ENCODE measurements at places on chromosomes 3 and 15. TPM values are rescaled to one million over a fixed set of nuclear protein-coding genes. Genes with fewer than 3 reads are reported as not detected.

- H3K27me3 ChIP-seq = no peaks in the 10 kb centered on the region
- no peak overlapping the region for H3K27ac ChIP-seq
- H3K4me1 ChIP-seq = no peaks in the 10 kb centered on the region
- no peak overlapping the region for H3K4me3 ChIP-seq
- peaks cover 2% of the 10 kb centered on the region for H3K36me3 ChIP-seq
- DNase-seq = no peak
Measured at GRCh38 chr3:180274536-180274935, 237.8 kb upstream of the PEX5L start.

GRCh38 chr15:75178938-75179745, 22.5 kb upstream of the C15orf39 start:
- H3K27ac ChIP-seq = no peak overlapping the region
- peaks cover 49% of the 10 kb centered on the region for H3K27me3 ChIP-seq
- H3K4me3 ChIP-seq = no peak overlapping the region
- no peaks in the 10 kb centered on the region for H3K36me3 ChIP-seq
- H3K4me1 ChIP-seq = peaks cover 15% of the 10 kb centered on the region

GRCh38 chr3:24828011-24828410, 333.4 kb upstream of the THRB start:
- no peak overlapping the region for H3K27ac ChIP-seq
- no peak overlapping the region for H3K4me3 ChIP-seq
- DNase-seq = no peak
- H3K36me3 ChIP-seq = no peaks in the 10 kb centered on the region

DNA sequence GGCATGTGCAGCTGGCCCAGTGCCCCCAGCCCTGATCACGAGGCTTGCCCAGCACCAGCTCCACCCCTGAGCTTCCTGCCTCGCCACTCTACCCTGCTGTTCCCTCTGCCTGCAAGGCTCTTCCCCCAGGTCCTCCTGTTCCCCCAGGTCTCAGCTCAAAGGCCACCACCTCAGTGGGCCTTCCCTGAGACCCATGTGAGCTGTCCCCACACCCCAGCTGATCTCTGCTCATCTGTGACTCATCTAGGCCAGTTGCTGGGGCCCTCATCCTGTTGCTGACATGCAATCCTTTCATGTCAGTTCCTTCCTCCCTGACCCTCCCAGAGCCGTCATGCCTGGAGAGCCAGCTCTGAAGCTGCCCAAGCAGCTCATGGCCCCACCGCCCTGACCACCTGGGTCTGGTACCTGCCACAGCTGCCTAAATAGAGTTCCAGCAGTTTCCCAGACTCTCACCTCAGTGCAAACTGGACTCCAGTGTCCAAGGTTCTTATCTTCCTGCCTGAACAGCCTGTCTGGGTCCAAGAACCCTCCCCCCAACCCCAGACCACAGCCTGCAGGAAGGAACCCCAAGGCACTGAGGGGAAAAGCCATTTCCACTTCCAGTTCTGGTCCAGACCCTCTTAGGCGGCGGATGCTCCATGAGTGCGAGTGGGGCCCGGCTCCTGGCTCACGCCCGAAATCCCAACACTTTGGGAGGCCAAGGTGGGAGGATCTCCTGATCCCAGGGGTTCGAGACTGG, 116.6 kb upstream of the IQSEC1 start:
- peaks cover 5% of the 10 kb centered on the region for H3K36me3 ChIP-seq
- H3K4me3 ChIP-seq = no peak overlapping the region
- H3K27me3 ChIP-seq = peaks cover 12% of the 10 kb centered on the region

- H3K27me3 ChIP-seq = no peaks in the 10 kb centered on the region
- DNase-seq = no peak
- H3K27ac ChIP-seq = peak overlapping the region; percentile 1
- H3K36me3 ChIP-seq = peaks cover 41% of the 10 kb centered on the region
- H3K4me1 ChIP-seq = no peaks in the 10 kb centered on the region
Measured at GRCh38 chr3:11558002-11558401, 85.7 kb downstream of the VGLL4 start.

GRCh38 chr15:63372018-63372705, 9.5 kb downstream of the CA12 start:
- no peak overlapping the region for H3K4me3 ChIP-seq
- no peak for DNase-seq
- H3K27me3 ChIP-seq = peaks cover 10% of the 10 kb centered on the region
- H3K4me1 ChIP-seq = peaks cover 27% of the 10 kb centered on the region

DNA sequence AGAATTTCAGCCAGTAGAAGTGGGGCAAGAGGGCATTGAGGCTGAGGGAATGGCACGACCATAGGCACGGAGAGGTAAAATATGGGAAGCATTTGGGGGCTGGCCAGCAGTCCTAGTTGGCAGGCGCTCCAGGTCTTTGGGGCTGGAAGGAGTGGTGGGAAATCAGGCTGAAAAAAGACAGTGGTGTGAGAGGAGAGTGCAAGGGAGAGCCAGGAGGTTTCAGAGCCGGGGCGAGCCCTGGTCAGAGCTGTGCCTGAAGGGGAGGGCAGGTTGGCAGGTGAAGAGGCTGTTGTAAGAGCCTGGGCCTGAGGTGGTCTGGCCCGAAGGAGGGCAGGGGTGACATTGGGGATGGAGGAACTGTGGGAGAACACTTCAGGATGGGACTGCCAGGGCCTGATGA, 1.6 kb upstream of the IDH3A start:
- H3K36me3 ChIP-seq = peaks cover 7% of the 10 kb centered on the region
- H3K4me3 ChIP-seq = peak overlapping the region; percentile 25
- no peaks in the 10 kb centered on the region for H3K27me3 ChIP-seq
- H3K4me1 ChIP-seq = peaks cover 35% of the 10 kb centered on the region

DNA sequence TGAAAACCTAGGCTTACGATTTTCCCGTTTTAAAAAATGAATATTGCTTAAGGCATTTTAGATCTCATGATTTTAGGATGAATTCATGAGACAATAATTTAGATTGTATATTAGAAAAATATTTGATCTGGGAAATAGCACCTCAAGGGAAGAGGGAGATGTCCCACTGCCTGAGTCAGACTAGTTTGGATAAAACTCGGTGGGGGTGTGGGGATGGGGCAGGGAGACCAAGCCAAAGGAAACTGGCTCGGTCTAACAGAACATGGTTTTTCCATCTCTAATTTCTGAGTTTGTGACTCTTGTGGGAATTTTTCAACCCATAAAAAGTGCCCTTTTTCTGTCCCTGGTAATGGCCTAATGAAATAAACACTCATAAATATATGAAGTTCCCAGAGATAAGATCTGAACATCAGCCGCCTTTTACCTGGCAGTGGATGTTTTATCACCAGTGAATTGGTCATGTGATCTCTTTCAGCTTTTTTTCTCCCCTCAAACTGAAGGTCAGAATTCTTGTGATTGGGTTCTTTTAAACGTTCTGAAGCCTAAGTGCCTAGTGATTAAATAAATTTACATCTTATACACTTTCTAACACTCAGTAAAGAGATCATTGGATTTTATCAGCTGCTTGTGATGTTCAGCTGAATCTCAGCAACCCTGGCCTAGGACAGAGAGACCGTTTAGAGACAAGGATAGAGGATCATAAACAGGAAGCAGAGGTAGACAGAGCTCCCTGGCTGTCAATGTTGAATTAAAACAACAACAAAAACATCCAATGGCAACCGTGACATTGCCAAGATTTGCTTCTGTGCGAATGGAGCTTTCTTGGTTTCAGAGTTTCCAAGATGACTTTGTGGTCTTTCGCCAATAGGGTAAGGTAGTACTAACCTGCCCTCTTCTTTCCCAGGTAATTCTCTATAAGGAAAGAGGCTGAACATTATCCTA, 1038.2 kb downstream of the MCTP2 start:
- no peak overlapping the region for H3K4me3 ChIP-seq
- no peak overlapping the region for H3K27ac ChIP-seq
- H3K4me1 ChIP-seq = peaks cover 7% of the 10 kb centered on the region
- H3K36me3 ChIP-seq = no peaks in the 10 kb centered on the region
- peaks cover 18% of the 10 kb centered on the region for H3K27me3 ChIP-seq
- no peak for DNase-seq

DNA sequence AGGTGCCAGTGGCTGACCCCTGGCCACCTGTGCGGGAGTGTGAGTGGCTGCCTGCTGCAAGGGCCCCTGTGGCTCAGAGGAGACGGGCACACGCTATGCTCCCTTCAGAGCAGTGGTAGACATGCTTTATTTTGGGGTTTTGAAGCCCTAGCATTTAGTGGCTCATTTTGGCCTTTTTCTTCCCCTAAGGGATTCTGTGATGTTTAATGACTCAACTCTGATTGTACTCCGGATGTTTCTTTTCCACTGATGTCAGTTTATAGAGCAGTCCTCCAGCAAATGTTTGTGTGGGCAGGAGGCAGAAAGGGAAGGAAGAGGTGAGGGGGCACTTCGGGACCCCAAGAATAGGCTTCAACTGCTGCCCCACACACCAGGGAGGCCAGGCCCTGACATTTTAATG, 288.9 kb upstream of the C2CD4B start:
- H3K27ac ChIP-seq = no peak overlapping the region
- H3K36me3 ChIP-seq = no peaks in the 10 kb centered on the region
- H3K27me3 ChIP-seq = peaks cover 1% of the 10 kb centered on the region

DNA sequence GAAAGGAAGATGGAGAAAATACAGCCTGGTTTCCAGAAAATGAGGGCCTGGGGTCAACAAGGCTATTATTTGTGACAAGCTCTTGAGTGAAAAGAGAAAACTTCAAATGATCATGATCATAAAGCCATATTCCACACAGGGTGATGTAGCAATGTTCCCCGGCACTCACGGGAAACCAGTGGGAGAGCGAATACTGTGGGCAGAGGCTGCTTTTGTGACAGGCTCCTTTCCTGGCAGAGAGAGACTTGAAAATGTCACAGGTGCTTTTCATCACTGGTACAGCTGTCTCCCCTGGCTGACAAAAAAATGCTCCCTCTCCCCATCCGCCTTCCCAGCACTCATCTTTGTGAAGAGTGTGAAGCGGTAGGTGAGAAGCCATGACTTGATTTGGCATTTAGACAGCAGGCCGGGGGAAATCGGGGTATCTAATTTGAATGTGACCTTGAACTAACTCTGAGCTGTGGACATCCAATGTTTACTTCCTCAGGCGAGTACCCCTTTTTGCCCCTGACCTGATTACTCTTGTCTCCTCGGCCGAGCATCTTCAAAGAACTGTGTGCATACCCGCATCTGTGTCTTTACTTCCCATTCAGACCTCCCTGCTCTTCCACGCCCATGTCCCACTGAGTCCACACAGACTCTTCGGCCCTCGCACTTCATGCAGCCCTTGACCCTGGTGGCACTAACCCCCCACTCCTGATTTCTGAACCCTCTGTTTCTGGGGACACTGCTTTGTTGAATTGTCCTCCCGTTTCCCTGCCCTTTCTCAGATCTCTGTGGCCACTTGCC, 23.2 kb downstream of the CA12 start:
- H3K4me1 ChIP-seq = no peaks in the 10 kb centered on the region
- DNase-seq = no peak
- peaks cover 36% of the 10 kb centered on the region for H3K27me3 ChIP-seq

DNA sequence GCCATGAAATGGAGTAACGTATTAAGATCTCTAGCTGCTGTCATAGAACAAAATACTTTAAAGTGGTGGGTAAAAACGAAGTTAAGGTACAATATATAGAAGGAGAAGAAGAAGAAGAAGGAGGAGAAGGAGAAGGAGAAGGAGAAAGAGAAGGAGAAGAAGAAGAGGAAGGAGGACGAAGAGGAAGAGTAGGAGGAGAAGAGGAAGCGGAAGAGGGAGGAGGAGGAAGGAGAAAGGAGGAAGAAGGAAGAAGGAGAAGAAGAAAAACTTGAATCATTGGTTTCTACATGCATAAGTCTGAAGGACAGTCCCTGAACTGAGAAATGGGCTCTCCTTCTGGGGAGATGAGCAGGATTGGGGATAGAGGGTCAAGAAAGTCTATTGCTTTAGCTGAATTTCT, 22.4 kb downstream of the WWTR1 start:
- peaks cover 22% of the 10 kb centered on the region for H3K27me3 ChIP-seq
- H3K4me1 ChIP-seq = no peaks in the 10 kb centered on the region
- no peak overlapping the region for H3K4me3 ChIP-seq
- no peak overlapping the region for H3K27ac ChIP-seq
- no peaks in the 10 kb centered on the region for H3K36me3 ChIP-seq

GRCh38 chr3:30401971-30402370, 204.4 kb upstream of the TGFBR2 start:
- DNase-seq = no peak
- peaks cover 8% of the 10 kb centered on the region for H3K4me1 ChIP-seq
- no peaks in the 10 kb centered on the region for H3K36me3 ChIP-seq
- H3K27me3 ChIP-seq = no peaks in the 10 kb centered on the region
- H3K27ac ChIP-seq = no peak overlapping the region
- H3K4me3 ChIP-seq = no peak overlapping the region

DNA sequence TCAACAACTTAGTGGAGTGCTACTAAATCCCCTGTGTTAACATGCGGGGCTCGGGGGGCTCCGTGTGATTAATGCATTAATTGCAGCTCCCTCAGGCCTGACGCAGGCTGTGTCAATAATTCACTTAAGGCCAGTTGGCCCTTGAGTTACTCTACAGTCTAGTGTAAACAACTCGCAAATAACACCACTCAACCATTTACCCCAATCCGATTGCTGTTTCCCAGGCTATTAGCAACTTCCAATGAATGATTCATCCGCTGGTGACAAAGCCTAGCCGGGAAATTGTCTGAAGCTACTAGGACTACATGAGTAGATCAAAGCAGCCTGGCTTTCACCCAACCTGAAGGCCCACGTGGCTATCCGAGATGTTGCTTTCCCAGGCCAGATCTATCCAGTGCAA, 121.3 kb upstream of the SOX14 start:
- no peak overlapping the region for H3K4me3 ChIP-seq
- no peak overlapping the region for H3K27ac ChIP-seq
- H3K27me3 ChIP-seq = peaks cover 4% of the 10 kb centered on the region
- H3K36me3 ChIP-seq = peaks cover 1% of the 10 kb centered on the region

DNA sequence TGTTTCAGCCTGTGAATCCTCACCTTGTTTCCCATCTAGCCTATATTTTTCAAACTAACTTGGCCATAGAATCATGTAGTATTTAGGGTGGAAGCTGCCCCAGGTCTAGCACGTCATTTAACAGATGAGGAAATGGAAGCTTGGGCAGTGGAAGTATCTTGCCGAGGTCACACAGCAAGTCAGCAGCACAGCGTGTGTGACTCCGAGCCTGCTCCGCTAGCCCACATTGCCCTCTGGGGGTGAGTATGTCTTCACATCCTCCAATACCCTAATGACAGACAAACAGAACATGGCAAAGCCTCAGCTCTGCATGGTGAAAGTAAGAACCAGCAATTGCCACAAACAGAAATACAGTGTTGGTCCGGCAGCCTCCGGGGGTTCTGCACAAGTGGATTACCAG, 2.2 kb upstream of the CCR5 start:
- H3K36me3 ChIP-seq = peaks cover 39% of the 10 kb centered on the region
- H3K4me1 ChIP-seq = peaks cover 83% of the 10 kb centered on the region
- DNase-seq = peak; percentile 93
- H3K27ac ChIP-seq = peak overlapping the region; percentile 98
- peaks cover 4% of the 10 kb centered on the region for H3K27me3 ChIP-seq
- H3K4me3 ChIP-seq = peak overlapping the region; percentile 82

GRCh38 chr15:25676070-25676469, 187.1 kb downstream of the ATP10A start:
- no peak overlapping the region for H3K4me3 ChIP-seq
- no peak for DNase-seq
- peaks cover 26% of the 10 kb centered on the region for H3K36me3 ChIP-seq
- no peaks in the 10 kb centered on the region for H3K4me1 ChIP-seq
- peaks cover 5% of the 10 kb centered on the region for H3K27me3 ChIP-seq

- DNase-seq = no peak
- peaks cover 12% of the 10 kb centered on the region for H3K27me3 ChIP-seq
- peaks cover 2% of the 10 kb centered on the region for H3K36me3 ChIP-seq
- no peaks in the 10 kb centered on the region for H3K4me1 ChIP-seq
Measured at GRCh38 chr3:136120373-136121348, 75.5 kb downstream of the MSL2 start.

GRCh38 chr15:51536965-51537574, 85.5 kb downstream of the DMXL2 start:
- no peaks in the 10 kb centered on the region for H3K27me3 ChIP-seq
- peaks cover 4% of the 10 kb centered on the region for H3K4me1 ChIP-seq
- H3K36me3 ChIP-seq = no peaks in the 10 kb centered on the region

Gene RCCD1
- 35.4 TPM for total RNA-seq
